ENCODE measurements at places on chromosomes 3 and 15.

DNA sequence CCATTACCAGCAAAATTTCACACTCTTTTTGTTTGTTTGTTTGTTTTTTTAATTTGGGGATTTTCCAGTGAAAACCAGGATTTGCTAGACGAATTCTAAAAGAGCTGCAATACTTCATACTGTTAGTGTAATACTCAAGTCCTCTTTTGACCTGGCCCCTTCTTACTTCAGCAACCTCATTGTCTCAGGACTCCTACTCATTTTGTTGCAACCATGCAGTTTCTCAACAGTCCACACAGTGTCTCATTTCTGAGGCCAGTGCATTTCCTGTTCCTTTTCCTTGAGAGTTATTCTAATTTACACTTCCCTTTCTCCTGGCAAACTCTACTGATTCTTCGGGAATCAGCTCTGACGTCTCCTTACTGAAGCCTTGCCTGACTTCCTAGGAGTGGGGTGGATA lies 35.6 kb downstream of the NSUN3 start:
- DNase-seq: no peak

GRCh38 chr15:25701721-25702465 lies 161.2 kb downstream of the ATP10A start:
- no peak for DNase-seq

GRCh38 chr3:149174901-149175300 lies 45.5 kb downstream of the HPS3 start:
- no peak for DNase-seq

DNA sequence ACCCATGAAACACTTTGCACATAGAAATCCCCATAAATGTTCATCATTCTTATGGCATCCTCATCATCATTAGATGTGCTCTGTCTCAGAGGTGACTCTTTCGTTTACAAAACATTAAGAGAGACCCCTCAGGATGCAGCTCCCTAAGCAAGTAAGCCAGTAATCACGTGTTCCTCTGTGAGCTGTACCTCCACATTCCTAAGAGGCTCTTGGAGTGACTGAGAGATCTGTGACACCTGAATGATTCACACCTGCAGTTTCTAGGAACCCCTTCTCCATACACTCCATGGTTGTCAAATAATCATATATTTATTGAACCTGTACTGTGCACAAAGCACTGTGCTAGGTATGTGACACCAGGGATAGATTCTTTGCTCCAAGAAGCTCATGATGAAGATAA lies 602.4 kb downstream of the UNC13C start:
- DNase-seq: no peak

DNA sequence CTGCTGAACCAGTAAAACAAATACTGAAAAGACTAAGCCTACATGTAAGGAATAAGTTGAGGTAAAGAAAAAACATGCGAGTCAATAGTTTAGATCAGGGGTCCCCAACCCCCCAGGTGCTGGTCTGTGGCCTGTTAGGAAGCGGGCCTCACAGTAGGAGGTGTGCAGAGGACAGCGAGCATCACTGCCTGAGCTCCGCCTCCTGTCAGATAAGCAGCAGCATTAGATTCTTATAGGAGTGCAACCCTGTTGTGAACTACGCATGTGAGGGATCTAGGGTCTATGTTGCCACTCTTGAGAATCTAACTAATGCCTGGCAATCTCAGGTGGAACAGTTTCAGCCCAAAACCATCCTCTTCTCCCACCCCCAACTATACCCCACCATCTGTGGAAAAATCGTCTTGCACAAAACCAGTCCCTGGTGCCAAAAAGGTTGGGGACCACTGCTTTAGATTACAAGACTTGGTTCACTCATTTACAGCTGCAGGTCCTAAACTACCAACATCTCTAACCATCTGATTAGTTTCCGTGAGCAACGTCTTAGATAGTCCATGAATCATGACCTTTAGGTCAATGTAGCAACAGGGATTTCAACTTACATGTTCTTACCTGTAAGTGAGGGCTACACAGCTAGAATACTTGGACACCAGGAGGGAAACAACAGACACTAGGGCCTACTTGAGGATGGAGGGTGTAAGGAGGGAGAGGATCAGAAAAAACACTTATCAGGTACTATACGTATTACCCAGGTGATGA lies 66.7 kb downstream of the TRANK1 start:
- DNase-seq: no peak

DNA sequence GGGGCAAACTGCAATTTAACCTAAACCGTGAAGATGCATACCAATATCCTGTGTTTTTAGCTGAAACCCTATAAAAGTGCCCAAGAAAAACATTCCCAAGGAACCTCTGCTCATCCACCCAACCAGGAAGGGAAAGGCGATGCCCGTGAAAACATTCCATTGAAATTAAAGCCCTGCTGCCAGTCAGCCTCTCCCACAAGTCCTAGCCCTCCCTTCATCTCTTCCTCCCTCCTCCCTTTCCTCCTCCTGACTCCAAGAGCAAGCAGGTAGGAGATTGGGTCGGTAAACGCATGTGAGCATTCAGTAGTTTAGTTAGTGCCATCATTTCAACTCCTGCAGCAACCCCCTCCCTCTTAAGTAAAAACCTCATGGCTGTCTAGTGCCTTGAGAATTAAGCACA lies 27.7 kb downstream of the HES1 start:
- DNase-seq: no peak
